Activated CD8-positive, alpha-beta T cell treated with anti-CD3 and anti-CD28 coated beads for 36 hours (primary cell): ENCODE measurements at places on chromosomes 6 and 20. TPM values are rescaled to one million over a fixed set of nuclear protein-coding genes. Genes with fewer than 3 reads are reported as not detected.

Gene PI16
- total RNA-seq: not detected

DNA sequence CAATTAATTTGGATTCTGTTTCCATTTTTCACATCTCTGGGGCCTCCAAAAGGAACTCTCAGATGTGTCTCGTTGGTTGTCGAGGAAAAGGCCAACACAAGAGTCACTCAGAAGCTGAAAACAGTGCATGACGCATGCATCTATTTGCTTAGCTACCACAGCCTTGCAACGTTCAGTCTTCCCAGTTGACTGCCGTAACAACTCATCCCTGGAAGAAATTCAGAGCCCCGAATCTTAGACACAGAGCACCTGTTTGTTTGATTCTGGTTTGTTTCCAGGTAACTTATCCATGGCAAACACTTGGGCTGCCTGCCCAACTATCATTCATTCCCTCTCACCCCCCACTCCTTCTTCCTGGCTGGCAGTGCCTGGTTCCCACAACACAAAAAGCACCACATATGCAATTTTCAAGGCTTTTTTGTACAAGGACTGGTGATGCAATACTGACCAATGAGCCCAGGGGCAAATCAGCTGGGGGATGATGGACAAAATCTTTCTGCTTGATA lies 60.5 kb downstream of the ZMYND8 start:
- H3K27ac ChIP-seq: no peak overlapping the region
- peaks cover 22% of the 10 kb centered on the region for H3K4me1 ChIP-seq
- peaks cover 54% of the 10 kb centered on the region for H3K36me3 ChIP-seq

DNA sequence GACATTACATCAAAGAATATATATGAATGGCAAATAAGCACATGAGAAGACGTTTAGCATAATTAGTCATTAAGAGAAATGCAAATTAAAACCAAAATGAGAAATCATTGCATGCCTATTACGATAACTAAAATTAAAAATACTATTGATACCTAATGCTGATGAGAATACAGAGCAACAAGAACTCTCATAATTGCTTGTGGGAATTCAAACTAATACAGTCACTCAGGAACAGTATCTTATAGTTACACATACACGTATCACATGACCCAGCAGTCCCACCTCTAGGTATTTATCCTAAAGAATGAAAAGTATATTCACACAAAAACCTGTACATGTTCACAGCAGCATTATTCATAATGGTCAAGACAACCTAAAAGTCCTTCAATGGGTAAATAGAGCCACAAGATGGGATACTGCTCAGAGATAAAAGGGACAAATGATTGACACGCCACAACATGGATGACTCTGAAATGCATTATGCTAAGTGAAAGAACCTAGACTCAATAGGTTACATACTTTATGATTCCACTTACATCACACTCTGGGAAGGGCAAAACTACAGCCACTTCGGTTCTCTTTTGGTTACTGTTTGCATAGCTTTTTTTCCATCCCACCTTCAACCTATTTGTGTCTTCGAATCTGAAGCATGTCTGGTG lies 16.4 kb downstream of the CPXM1 start:
- H3K36me3 ChIP-seq: no peaks in the 10 kb centered on the region
- peaks cover 10% of the 10 kb centered on the region for H3K27me3 ChIP-seq
- no peaks in the 10 kb centered on the region for H3K4me1 ChIP-seq
- DNase-seq: no peak
- H3K27ac ChIP-seq: no peak overlapping the region
- H3K4me3 ChIP-seq: no peak overlapping the region

Gene TNFRSF6B
- not detected for total RNA-seq

DNA sequence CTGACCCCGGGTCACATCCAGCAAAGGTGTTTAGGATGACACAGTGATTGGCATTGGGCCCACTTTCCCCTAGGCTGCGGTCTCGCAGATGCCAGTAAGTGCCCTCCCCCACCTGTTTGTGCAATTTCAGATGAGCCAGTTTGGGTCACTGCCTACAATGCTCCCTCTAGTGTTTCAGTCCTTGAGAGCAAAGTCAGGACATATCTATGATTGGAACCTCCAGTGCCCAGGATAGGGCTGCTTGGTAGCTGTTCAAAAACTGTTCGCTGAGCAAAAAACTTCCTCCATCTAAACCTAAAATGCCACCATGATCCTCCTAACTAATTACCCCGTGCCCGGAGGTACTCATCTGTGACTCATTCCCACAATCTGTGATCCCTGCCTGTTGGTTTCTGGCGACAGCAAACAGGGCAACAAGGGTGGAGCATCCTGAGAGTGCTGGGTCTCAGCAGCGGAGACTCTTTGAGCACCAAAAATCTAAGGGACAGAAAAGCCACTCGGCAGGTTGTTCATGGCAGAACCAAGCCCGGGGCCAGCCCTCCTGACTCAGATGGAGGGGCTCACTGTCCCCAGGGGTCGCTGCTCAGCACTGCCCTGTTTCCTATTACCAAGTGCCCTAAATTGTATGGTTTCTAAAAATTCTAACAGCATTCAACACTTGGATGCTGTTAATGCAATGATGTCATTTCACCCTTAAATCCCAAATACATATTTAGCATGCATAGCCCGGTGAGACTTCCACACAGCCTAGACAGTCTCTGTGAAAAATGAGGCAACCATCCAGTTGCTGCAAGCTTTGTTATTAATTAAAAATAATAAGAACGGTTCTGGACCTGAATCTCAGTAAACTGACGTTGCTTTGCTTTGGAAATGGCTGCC lies 5.0 kb downstream of the VSX1 start:
- no peak overlapping the region for H3K27ac ChIP-seq
- no peak overlapping the region for H3K4me3 ChIP-seq
- H3K27me3 ChIP-seq: peaks cover 57% of the 10 kb centered on the region
- H3K36me3 ChIP-seq: no peaks in the 10 kb centered on the region

DNA sequence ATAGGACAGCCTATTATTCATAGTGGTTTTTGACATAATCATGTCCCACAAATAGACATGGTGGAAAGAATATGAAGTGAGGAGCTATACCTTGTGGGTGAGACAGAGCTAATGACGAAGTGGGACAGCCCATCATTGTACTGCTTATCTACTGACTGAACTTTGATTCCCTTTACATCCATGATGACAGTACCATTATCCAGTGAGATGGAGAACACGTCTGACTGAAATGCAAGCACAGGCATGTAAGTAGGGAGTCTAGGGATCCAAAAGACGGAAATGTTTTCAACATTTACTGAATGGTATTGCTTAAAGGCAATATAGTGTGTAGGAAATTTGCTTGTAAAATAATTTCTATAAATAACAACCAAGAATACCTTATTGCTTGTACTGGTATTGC lies 43.5 kb downstream of the FAM229B start:
- no peak overlapping the region for H3K4me3 ChIP-seq
- H3K36me3 ChIP-seq: no peaks in the 10 kb centered on the region
- no peaks in the 10 kb centered on the region for H3K4me1 ChIP-seq
- H3K27me3 ChIP-seq: peaks cover 11% of the 10 kb centered on the region

Gene PDYN
- total RNA-seq: not detected

- H3K27me3 ChIP-seq: no peaks in the 10 kb centered on the region
- H3K4me1 ChIP-seq: peaks cover 54% of the 10 kb centered on the region
- H3K4me3 ChIP-seq: no peak overlapping the region
- peak overlapping the region; percentile 52 for H3K27ac ChIP-seq
- H3K36me3 ChIP-seq: peaks cover 49% of the 10 kb centered on the region
Observed at GRCh38 chr20:1644101-1644962, 13.2 kb downstream of the SIRPG start.

DNA sequence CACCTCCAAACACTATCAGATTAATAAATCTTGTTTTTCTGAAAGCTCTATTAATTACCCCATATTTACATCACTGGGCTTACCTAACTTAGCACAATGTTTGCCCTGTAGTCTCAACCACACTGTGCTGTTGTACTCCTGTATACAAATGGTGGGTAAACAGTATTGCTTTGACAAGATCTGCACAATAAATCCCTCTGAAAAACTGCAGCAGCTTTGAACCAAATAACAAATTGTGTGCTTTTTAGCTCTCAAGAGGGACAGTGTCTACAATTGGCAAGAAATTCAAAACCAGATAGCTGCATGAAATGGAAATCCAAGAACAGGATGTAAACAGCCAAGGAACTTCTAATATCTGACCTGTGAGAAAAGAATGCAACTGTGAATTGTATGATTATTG lies 10.4 kb downstream of the KIF6 start:
- H3K4me3 ChIP-seq: no peak overlapping the region
- no peak overlapping the region for H3K27ac ChIP-seq
- H3K27me3 ChIP-seq: peaks cover 4% of the 10 kb centered on the region
- no peaks in the 10 kb centered on the region for H3K36me3 ChIP-seq
